ENCODE measurements at places on chromosomes 12 and 14. TPM values are rescaled to one million over a fixed set of nuclear protein-coding genes. Genes with fewer than 3 reads are reported as not detected.

The BATF gene
- total RNA-seq, result 1.3 TPM

The G2E3 gene
- total RNA-seq, result 20.8 TPM

DNA sequence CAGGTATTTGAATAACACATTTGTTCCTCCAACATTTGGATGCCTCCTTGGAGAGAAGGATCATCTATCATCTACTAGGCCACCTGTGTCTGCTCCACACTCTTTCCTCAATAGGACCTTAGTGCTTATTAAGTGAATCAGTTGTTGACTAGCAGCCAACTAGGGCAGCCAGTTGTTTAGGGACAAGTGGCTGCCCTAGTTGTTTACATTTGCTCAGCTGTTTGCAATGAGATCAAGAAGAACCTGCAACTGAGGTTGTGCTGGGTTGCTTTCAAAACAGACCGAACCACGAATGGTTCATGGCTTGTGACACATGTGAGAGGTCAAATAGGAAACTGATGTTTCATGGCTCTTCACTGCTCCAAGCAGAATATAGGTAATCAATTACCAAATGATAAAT, 53.8 kb downstream of the TMCC3 start:
- H3K36me3 ChIP-seq, result no peaks in the 10 kb centered on the region
- H3K4me3 ChIP-seq, result no peak overlapping the region
- DNase-seq, result no peak
- no peak overlapping the region for H3K27ac ChIP-seq
- no peaks in the 10 kb centered on the region for H3K4me1 ChIP-seq

The TSPAN9 gene
- 9.9 TPM for total RNA-seq

DNA sequence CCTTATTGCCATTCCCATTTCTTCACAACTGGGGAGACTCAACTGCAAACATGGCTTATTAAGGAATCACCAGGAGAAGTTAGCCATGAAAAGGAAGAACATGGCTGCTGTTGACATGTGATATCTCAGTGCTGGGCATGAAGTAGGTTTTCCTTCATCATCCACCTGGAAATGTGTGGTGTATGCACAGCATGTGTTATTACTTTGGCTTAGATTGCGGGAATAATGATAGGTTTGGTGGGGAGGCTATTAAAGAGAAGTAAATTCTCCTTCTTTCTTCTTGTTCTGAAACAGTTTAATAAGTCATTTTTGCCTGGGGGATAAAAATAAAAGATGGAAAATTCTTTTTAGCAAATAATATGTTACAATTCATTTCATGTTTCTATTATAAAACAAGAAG, 23.7 kb upstream of the CLEC14A start:
- H3K36me3 ChIP-seq, result no peaks in the 10 kb centered on the region
- H3K4me3 ChIP-seq, result no peak overlapping the region
- no peaks in the 10 kb centered on the region for H3K4me1 ChIP-seq
- no peak overlapping the region for H3K27ac ChIP-seq

DNA sequence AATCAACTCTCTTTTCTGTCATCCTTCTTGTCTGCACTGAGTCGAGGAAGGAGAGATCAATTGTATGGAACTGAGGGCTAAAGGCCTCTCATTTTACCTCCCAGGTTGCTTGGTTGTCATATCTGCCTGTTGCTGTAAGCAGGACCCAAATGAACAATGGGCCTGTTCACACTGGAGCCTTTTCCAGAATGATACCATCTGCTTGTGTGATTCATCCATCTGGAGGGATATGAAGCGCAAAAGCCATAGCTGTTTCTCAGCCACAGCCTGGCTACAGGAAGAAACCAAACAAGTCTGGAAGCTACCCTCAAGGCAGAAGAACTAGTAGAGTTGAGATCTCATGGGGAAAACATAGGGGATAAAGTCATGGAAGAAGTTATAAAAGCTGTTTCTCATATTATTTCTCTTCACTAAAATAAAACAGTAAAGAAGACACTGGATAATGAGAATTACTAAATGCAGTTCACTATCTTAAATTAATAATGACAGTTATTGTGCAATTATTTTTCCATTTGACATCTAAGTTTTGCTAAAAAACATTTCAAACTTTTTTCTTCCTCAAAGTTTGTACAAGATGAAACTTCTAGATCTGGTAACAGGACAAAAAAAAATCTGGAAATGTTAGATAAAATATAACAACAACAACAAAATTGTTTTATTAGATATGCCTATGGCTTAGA, 106.3 kb downstream of the SPTSSA start:
- H3K27me3 ChIP-seq, result no peaks in the 10 kb centered on the region
- no peaks in the 10 kb centered on the region for H3K4me1 ChIP-seq
- DNase-seq, result no peak

The BHLHE41 gene
- total RNA-seq, result 13.3 TPM

GRCh38 chr14:21852061-21852664, 178.5 kb upstream of the OR4E1 start:
- peak; percentile 51 for DNase-seq
- no peak overlapping the region for H3K4me3 ChIP-seq
- no peaks in the 10 kb centered on the region for H3K27me3 ChIP-seq

The FGFR1OP2 gene
- total RNA-seq, result 31.1 TPM

The AP5M1 gene
- 70.8 TPM for total RNA-seq

The SLC6A12 gene
- 2.5 TPM for total RNA-seq

The AMN gene
- total RNA-seq, result 239 TPM

GRCh38 chr14:105475269-105476096, 862 bp downstream of the CRIP2 start:
- H3K4me3 ChIP-seq, result peak overlapping the region; percentile 60
- H3K27me3 ChIP-seq, result peaks cover 58% of the 10 kb centered on the region
- no peaks in the 10 kb centered on the region for H3K36me3 ChIP-seq
- H3K4me1 ChIP-seq, result peaks cover 8% of the 10 kb centered on the region
- H3K27ac ChIP-seq, result peak overlapping the region; percentile 69

- peak; percentile 47 for DNase-seq
- H3K27ac ChIP-seq, result no peak overlapping the region
- H3K27me3 ChIP-seq, result no peaks in the 10 kb centered on the region
- no peaks in the 10 kb centered on the region for H3K4me1 ChIP-seq
These were observed 141.3 kb downstream of the TSPAN9 start for GRCh38 chr12:3218228-3219171.

DNA sequence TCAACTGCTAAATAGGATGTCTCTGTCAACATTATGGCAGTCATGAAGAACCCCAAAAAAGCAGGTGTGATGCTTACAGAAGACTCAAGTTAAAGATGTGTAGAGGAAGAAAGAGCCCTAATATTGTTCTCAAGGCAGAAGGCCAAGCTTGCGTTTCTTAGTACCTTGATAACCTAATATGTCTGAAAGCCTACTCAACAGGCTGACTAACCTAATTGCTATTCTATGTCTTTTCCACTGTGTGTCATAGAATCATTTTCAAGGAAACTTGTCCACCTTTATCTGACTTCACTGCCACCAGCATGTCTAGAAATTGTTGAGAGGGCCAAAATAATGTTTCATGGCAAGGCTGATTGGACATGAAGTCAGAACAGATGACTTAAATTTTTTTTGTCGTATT, 373.2 kb downstream of the BTG1 start:
- DNase-seq, result no peak
- H3K4me3 ChIP-seq, result no peak overlapping the region
- no peaks in the 10 kb centered on the region for H3K27me3 ChIP-seq
- H3K4me1 ChIP-seq, result no peaks in the 10 kb centered on the region
- no peaks in the 10 kb centered on the region for H3K36me3 ChIP-seq

The SCARB1 gene
- 44.9 TPM for total RNA-seq

DNA sequence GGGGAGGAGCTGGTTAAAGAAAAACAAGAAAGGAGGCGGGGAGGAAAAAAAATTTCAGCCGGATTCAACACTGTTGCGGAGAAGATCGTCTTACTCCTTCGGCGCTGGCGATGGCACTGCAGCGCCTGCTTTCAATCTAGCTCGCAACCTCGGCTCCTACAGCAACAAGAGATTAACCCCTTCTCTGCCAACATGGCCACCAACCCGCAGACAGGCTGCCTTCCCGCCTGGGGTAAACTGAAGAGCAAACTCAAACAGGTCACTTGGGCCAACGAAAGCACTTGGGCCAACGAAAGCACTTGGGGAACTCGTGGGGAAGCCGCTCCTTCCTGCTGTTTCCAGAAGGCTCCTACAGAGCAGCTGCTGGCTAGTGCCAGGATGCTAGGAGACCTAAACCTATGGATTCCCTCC, 73.7 kb downstream of the CIT start:
- no peaks in the 10 kb centered on the region for H3K27me3 ChIP-seq
- H3K36me3 ChIP-seq, result no peaks in the 10 kb centered on the region
- no peak overlapping the region for H3K4me3 ChIP-seq
- no peak overlapping the region for H3K27ac ChIP-seq
- DNase-seq, result no peak

DNA sequence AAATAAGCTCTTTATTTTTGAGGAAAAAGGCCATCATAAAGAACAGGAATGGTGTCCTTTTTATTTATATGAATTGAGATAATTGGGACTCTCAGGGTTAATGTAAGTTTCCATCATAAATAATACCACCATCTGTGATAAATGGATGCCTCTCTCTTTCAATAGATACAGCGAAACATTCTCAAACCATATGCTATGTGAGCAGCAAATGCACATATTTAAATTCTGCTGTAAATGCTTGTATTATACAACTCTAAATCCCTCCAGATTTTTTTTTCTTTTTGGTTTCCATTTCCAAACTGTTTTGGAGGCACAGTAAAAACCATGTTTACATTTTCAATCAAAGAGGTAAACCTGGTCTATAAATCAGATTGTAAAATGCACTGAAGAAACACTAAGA, 132.3 kb downstream of the TMEM132C start:
- H3K4me3 ChIP-seq, result no peak overlapping the region
- no peak overlapping the region for H3K27ac ChIP-seq
- no peaks in the 10 kb centered on the region for H3K36me3 ChIP-seq
- DNase-seq, result no peak
- no peaks in the 10 kb centered on the region for H3K4me1 ChIP-seq
- no peaks in the 10 kb centered on the region for H3K27me3 ChIP-seq

The TPPP2 gene
- not detected for total RNA-seq

- H3K4me3 ChIP-seq, result no peak overlapping the region
- DNase-seq, result peak; percentile 19
- H3K27me3 ChIP-seq, result no peaks in the 10 kb centered on the region
- no peak overlapping the region for H3K27ac ChIP-seq
- H3K36me3 ChIP-seq, result no peaks in the 10 kb centered on the region
These were observed 49.9 kb downstream of the HELB start for GRCh38 chr12:66352197-66352596.

The ESR2 gene
- total RNA-seq, result 0.85 TPM

- H3K27me3 ChIP-seq, result no peaks in the 10 kb centered on the region
- no peaks in the 10 kb centered on the region for H3K36me3 ChIP-seq
- no peak overlapping the region for H3K4me3 ChIP-seq
These were observed 33.5 kb downstream of the RAD51B start for GRCh38 chr14:67852926-67853604.

GRCh38 chr14:36398463-36399291, 78.2 kb upstream of the MBIP start:
- no peaks in the 10 kb centered on the region for H3K4me1 ChIP-seq
- H3K36me3 ChIP-seq, result no peaks in the 10 kb centered on the region
- H3K4me3 ChIP-seq, result no peak overlapping the region
- DNase-seq, result no peak
- H3K27me3 ChIP-seq, result no peaks in the 10 kb centered on the region
